ENCODE measurements at places on chromosomes 5 and 9.

- DNase-seq = no peak
These were observed 28.0 kb upstream of the DAP start for GRCh38 chr5:10789021-10789420.

DNA sequence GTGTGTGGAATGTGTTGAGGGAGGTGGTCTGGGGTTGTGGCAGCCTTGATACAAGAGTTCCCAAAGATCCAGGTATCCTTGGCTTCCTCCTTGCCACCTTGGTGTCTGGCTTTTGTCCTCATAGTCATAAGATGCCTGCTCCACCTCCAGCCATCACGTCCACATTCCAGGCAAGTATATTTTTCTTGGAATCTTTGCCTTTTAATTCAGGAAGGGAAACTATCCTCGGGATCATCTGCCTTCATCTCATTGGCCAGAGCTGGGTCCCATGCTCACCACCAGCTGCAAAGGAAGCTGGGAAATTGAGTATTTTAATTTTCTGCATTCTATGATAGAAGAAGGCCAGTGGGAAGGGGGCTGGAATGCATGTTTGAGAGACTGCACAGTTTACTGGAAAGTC, 186.7 kb downstream of the C9orf50 start:
- DNase-seq = no peak

- no peak for DNase-seq
These were observed 586.4 kb downstream of the LRRC70 start for GRCh38 chr5:63164838-63165535.

DNA sequence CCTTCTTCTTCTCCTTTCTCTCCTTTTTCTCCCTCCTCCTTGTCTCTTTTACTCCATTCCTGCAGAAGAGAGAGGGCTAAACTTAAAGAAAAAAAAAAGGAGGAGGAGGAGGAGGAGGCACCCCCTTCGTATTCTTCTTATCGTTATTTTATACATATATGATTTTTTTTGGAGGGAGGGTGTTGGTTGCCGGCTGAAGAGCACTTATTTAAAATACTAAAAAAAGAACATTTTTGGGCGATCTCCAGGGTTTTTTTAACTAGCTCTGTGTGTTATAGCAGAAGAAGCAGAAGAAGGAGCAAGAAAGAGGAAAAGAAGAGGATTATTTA, 381 bp downstream of the NR2F1 start:
- DNase-seq = no peak

DNA sequence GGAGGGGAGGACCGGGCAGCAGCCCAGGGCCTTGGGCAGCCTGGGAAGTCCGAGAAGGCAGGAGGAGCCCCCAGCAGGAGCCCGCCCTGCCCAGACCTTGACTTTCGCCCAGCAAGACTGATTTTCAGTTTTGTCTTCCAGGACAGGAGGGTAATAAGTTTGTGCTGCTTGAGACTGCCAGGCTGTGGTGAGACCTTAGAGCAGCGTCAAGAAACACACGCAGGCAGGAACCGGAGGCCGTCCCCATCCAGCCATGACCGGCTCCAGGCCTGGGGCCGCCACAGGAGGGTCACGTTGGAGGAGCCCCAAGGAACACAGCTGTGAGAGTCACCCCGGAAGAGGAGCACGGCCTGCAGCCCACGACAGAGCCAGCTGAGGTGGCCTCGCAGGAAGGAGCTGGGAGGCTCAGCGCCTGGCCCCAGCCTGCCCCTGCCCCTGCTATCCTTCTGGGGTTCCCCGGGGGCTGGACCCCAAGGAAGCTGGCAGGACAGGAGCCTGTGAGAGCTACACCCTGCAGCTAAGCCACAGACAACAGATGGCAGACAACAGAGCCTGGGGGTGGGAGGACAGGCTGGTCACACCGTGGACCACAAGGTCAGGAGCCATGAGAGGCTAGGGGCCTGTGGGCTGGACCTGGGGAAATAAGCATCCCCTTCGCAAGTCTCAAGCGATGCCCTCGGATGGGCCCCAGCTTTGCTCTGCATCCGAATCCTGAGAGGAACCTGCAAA, 126.0 kb upstream of the FAM120A start:
- no peak for DNase-seq

GRCh38 chr9:108905494-108905893, 28.4 kb downstream of the ELP1 start:
- DNase-seq = no peak

- DNase-seq = no peak
These were observed 37.7 kb downstream of the RGS3 start for GRCh38 chr9:113501129-113501686.

- DNase-seq = no peak
These were observed 47.4 kb downstream of the SPEF2 start for GRCh38 chr5:35665096-35665495.

GRCh38 chr9:93302586-93303257, 118.8 kb downstream of the WNK2 start:
- no peak for DNase-seq

DNA sequence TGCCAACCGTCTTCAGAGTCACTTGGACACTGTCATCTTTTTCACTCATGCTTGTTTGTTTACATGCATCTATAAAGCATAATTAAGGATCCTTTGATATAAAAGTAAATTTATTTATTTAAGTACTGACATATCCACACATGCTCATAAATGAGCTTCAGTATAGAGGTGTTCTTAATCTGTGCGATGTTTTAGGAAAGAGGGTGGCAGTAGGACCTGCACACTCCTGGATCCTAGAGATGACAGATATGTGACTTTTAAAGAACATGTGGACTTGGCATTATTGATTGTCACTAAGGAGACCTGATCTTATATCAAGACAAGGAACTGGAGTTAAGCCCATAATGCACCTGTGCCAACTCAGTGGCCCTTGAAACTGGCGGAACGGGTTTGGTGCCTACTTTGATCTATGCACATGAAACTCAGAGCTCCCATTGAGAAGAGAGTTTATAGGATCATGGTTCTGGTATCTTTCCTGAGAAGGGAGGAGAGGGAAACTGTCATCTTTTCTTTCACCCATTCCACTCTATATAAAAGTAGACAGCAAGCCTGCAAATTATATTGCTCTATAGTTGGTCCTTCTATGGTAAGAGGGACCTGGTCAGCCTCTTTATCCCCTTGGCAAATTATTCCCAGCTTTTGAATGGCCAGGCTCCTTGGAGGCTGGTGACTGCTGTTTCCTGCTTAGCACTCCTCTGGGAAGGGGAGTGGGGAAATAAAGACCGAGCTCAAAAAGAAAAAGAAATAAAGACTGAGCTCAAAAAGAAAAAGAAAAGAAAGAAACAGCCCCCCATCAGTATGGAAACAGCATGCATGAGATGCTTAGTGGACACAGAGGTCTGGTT, 57.8 kb upstream of the LIFR start:
- DNase-seq = no peak

DNA sequence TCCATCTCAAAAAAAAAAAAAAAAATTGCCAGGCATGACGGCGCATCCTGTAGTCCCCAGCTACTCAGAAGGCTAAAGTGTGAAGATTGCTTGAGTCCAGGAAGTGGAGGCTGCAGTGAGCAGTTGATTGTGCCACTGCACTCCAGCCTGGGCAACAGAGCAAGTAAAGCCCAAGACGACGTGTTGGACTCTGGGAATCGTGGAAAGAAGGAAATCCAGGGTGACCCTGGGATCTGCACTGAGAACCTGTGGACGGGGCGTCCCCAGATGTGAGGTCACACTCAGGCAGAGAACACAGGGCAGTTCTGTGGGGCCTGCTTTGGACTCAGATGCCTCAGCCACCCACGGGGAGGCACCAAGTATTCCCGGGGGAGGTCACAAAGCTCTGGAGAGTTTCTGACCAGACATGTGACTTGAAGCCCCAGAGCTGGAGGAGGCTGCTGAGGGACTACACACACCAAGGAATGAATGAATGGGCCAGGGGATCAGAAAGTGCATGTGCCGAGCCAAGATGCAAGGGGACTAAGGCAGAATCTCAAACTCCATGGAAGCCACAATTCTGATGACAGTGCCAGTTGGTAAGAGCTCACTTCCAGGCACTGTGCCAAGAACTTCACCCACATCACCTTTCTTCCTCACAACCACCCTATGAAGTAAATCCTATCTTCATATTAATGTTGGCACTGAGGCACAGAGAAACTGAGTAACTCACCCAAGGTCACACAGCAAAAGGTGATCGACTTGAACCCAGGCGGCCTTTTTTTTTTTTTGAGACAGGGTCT, 12.9 kb downstream of the DYNC2I2 start:
- no peak for DNase-seq

- DNase-seq = peak; percentile 36
These were observed 81.2 kb downstream of the ARL15 start for GRCh38 chr5:54229041-54229780.

DNA sequence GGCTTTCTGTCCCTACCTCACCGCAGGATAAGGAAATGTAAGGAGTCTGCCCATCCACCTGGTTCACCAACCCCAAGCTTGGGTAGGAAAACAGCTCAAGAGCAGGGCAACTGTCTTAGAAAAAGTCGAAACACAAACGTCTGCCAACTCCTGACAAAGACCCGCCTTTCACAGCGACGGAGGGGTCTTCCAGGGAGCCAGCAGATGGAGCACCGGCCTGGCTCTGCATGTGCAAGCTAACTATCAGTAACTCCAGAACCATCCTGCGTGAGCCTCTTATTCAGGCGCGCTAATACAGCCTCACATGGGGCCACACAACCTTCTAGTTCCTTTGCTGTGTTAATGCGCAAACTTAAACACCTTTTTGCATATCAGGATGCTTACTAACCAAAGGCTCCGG, 26.9 kb downstream of the CAMSAP1 start:
- no peak for DNase-seq

DNA sequence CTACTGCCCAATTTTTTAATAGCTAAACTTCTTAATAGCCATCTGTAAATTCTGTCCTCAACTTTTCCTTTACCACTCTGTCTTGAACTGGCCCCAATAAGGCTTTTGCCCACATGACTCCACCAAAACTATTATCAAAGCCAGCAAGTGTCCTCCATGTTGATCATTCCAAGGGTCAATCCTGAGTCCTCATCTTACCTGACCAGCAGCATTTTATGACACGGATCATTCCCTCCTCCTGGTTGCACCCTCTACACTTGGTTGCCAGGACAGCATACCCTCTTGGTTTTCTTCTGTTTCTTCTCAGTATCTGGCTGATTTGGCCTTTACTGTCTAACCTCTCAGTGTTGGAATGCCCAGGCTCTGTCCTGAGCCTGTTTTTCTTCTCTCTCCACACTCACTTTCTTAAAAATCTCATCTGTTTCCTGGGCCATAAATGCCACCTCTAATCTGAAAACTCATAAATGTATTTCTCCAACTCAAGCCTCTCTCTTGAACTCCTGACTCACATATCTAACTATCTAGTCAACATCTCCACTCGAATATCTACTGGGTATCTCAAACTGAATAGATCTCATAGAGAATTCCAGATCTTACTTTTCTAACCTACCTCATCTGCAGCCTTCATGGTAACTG, 40.0 kb upstream of the CDC42SE2 start:
- DNase-seq = no peak

DNA sequence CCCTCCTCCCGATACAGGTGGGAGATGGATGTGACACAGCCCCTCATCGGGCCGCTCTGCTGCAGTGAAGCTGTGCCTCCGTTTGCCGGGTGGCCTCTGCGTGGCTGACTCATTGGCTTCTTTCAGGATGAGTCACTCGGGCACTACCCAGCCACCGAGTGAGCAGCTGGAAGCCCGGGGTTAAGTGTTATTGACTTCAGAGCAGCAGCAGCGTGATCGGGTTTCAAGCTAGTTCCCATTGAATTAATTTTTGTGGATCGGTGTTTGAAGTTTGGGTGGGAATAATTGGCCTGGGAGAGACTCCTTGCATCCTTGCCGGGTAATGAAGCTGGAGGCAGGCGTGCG, 266.4 kb upstream of the IRX4 start:
- no peak for DNase-seq

GRCh38 chr9:108117306-108117705, 627.7 kb upstream of the KLF4 start:
- DNase-seq = no peak

GRCh38 chr9:84285381-84285780, 55.2 kb downstream of the SLC28A3 start:
- no peak for DNase-seq

GRCh38 chr9:15746905-15747304, 194.1 kb downstream of the CCDC171 start:
- DNase-seq = no peak

GRCh38 chr5:54113060-54113459, 197.3 kb downstream of the ARL15 start:
- DNase-seq = no peak
